ENCODE measurements at places on chromosomes 12 and 14.

- no peak for ATAC-seq
These were observed 52.1 kb downstream of the VWF start for GRCh38 chr12:6072302-6072752.

- no peak for ATAC-seq
These were observed 133.0 kb upstream of the C14orf180 start for GRCh38 chr14:104446611-104447010.

- ATAC-seq = no peak
These were observed 70.5 kb upstream of the DAAM1 start for GRCh38 chr14:59117754-59118528.

GRCh38 chr14:94875256-94875655 lies 105.3 kb upstream of the GSC start:
- ATAC-seq = no peak

- no peak for ATAC-seq
These were observed 58.7 kb downstream of the MVK start for GRCh38 chr12:109632342-109632741.

DNA sequence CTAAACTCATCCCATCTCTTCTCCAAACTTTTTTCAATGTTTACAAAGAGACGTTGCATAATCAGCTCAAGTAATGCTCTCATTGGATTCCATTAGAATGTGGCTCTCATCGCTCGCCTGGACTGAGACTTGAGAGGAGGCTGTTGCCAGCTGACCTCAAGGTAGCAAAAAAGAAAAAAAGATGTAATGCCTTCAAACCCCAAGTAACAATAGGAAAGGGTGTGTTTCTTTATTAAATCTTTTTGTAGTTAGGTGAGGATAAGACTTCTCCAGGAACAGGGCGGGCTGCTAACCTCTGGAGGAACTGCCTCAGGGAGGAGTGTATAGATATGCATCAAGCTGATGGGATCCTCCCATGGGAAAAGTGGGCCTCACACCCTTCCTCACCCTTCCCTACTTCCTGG lies 956 bp upstream of the PTHLH start:
- ATAC-seq = no peak

DNA sequence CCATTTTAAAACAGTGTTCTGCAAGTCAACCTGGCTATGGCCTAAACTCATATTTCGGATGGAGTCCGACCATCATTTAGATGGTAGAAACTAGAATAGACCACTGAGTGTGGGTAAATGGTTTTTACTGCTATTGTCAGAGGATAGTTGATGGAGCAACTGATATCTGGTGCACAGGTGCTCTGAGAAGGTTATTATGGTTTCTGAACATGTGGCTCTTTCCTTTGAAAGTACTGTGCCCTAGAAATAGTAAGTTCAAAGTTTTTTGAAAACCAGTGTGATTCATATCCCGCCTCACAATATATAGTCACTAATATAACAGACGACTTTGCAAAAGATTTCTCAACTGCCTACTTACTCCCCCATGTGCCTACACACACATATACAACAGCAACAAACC lies 64.4 kb upstream of the BTG1 start:
- peak; percentile 69 for ATAC-seq

- ATAC-seq = no peak
These were observed 96.1 kb downstream of the IPO8 start for GRCh38 chr12:30599608-30600007.

DNA sequence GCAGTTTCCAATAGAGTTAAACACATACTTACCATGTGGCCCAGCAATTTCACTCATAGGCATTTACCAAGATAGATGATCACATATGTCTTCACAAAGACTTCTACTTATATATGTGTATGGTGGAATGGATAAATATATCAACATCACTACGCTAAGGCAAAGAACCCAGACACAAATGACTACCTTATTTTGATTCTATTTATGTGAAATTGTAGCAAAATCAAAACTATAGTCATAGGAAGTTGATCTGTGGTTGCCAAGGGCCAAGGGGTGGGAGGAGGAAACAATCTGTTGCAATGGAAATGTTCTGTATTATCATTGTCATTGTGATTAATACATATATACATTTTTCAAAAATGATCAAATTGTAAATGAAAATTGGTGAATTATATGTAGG lies 47.7 kb upstream of the ANP32D start:
- ATAC-seq = peak; percentile 46

- no peak for ATAC-seq
These were observed 136.3 kb downstream of the FUT8 start for GRCh38 chr14:65548878-65549277.

DNA sequence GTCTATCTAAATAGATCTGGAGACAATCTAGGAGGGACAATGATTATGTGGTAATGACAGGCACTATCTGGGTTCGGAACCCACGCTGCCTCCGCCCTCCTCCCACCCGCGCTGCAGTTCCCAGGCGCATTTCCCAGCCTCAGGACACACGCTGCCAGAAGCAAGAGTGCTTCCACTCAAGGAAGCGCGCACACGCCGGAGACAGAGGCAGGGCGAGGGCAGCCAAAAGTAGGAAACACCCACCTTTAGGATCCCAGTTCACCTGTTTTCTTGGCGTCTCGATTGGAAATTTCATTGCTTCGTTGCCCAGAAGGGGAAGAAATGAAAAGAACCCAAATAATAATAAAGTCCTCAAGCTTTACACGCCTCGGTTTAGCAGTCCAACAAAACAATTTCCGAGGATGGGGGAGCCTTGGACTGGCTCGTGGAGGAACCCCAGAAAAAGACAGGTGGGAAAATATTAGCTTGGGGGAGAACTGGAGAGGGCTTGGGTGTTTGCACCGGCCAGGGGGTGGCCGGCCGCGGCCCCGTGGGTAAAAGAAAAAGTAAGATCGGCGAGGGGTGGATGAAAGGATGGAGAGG lies 474 bp downstream of the KCNK10 start:
- no peak for ATAC-seq

DNA sequence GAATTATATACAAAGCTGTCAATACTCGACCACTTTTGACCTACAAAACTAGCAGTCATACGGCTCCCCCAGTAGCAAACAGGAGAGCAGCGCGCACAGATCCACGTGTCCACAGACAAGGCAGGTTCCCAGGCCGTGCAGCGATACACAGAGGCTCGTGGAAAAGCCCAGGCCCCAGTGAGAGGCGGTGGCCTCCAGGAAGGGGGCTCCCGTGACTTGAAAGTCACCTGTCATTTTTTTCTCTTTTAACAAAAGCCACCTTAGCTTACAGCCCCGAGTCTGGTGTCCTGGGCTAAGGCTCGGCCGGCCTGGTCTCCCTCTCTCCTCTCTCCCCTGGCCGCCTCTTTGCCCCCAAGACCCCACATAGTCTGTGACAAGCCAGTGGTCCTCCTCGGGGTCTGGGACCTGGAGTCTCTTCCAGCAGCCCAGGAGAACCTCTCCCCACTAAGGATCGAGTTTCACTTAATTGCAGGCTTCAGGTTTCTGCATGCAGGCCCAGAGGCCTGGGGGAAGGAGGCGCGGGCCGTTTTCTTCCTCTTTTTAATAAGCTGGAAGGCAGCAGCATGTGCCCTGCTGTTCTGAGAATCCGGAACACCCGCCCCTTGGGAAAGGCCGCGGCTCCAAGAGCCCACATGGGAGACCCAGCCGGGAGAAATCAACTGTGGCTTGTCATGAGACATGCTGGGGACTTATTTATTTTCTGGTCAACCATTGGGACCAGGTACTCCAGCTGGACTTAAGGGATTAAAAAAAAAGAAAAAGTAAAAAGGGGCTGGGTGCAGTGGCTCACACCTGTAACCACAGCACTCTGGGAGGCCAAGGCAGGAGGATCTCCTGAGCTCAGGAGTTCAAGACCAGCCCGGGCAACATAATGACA lies 15.9 kb downstream of the NCOR2 start:
- no peak for ATAC-seq

DNA sequence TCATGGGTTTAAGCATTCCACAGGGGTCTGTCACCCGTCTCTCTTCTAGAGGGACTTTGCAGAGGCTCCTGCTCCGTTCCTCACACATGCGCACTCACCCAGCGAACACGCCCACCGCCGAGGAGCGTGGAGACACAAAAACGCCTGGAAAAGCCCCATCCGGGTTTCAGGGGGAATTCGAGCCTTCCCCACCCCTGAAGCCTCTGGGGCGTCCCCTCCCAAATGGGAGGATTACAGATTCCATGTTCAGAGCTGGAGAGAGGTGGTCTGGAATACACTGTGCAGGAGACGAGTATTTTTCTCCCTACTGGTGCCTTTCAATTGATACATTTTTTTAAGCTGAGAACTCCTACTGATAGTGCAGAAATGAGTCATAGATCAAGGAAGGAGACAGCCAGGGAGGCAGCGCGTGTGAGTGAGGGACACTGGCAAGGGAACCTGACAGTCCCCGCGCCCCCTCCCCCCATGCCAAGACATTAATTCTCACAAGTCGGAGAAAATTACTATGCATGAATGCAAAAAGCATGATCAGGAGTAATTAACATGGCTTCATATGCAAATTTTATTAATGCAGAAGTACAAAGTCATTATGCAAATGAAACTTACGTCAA lies 36.9 kb downstream of the BCL11B start:
- peak; percentile 42 for ATAC-seq

DNA sequence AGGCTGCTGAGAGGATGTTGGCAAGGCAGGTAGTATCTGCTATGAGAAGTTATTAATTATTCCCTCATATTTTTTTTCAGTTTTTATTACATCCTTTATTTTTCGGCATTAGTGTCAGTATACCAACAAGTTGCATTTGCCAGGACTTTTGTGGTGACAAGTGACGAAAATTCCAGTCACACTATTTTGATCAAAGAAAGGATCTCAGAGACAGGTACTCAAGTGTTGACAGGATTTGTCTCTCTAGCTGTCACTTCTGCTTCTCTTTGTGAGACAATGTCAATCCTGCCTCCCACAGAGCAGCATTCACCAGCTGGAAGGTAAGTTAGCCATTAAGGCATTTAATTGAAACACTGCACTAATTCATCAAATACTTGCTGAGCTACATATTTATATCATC lies 18.0 kb upstream of the IFNG start:
- ATAC-seq = no peak

GRCh38 chr12:2648406-2648805 lies 146.4 kb upstream of the FKBP4 start:
- ATAC-seq = no peak

DNA sequence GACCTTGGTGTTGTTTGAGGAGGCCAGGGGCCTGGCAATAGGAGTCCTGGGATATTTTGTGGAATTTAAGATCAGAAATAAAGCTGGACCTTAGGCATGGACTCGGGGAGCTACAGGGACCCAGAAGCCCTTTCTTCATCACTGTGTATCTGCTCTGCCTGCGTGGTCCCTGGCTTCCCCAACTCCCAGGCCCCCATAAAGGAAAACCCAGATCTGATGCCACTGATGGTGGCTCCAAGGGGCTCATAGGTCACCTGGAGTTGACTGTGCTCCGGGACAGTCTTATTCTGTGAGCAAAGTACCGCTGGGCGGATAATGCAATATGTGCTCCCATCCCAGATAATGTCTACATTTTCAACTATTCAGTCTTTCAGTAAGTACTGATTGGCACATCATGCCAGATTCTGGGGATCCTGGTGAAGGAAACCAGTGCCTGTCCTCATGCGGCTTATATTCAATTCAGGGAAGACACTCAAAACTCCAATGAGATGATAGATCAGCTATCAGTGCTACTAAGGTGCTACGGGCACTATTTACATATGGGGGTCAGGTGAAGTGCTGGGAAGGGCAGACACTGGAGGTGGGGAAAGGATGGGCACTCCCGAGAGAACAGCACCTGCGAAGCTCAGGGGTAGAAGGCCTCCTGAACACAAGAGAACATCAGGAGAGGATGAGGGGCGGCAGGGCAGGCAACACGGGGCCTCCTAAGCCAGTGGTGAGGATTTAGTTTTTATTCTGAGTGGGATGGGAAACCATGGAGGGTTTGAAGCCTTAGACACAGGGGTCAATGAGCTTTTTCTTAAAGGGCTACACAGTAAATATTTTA lies 5.5 kb upstream of the SELPLG start:
- no peak for ATAC-seq

DNA sequence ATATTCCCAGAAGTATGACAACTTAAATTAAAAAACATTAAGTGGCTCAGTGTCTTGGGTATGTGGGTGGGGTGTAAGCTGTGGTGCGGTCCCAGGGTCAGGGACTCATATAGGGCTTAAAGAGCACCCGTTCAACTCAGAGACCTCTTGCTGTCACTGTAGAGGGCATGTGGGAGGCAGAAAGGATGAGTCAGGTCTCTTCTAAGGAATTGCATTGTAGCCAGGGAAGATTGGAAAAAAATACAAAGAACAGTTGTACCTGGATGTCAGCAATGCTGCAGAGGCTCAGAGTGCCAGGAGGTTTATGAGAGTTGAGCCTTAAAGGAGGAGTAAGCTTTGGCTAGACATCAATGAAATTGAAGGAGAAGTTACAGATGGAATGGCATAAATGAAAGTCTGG lies 104.1 kb downstream of the MYRFL start:
- no peak for ATAC-seq

- ATAC-seq = no peak
These were observed 41.7 kb downstream of the NUAK1 start for GRCh38 chr12:106097011-106097410.

DNA sequence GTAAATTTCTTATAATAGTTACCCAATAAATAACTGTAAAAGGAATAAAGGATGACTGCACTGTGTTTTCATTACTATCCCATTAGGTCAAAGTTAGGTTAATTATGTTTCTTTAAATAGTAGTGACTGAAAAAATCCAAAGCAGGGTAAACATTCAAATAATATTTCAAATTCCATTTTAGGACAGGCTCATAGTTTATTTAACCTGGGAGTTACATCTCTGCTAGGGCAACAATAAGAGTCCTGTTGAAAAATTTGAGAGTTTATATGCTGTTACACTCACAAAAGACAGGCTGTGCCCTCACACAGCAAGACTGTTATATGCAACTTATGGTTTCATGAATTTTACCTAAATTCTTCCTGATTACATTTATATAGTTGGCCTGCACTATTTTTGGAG lies 8.0 kb downstream of the ERP27 start:
- no peak for ATAC-seq

DNA sequence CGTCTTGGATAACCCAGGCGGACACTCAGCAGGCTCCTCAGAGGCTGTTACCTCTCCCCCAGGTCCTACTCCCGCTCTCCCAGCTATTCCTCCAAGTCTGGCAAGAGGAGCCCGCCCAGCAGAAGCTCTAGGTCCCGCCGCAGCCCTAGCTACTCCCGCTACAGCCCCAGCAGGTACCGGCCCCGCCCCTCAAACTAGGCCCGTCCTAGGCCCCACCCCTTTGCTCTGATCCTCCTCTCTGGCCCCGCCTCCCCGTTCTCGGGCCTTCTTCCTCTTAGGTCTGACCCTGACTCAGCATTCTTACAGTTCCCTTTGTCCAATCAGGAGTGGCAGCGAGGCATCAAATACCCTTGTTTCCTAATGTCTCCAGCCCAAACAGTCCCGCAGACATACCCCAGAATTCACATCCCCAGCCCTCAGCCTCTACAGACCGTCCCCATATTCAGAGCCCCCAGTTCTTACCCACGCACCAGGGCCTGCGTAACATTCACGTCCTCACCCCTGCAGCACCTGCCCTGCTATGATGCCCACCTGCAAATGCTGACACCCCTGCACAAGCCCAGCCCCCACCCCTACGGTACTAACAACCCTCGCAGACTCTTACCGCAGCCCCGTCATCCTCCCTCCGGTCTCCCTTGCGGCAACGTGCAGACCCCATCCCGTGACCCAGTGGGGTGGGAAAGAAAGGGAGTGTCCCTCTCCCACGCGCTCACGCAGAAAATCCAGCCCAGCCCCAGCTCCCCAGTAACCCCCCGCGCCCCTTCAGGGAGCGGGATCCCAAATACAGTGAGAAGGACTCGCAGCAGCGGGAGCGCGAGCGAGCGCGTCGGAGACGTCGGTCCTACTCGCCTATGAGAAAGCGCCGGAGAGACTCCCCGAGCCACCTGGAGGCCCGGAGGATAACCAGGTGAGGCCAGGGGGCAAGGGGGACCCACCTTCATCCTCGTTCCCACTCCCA lies 25.0 kb upstream of the HSPB8 start:
- peak; percentile 32 for ATAC-seq

- no peak for ATAC-seq
These were observed 106.0 kb upstream of the TMTC1 start for GRCh38 chr12:29889737-29890136.

Measured in activated T-helper 17 cell treated with anti-CD3 and anti-CD28 coated beads, Interleukin-2, amount 50 U/mL, for 72 hours (primary cell).